ENCODE measurements at places on chromosomes 4 and X. TPM values are rescaled to one million over a fixed set of nuclear protein-coding genes. Genes with fewer than 3 reads are reported as not detected.

DNA sequence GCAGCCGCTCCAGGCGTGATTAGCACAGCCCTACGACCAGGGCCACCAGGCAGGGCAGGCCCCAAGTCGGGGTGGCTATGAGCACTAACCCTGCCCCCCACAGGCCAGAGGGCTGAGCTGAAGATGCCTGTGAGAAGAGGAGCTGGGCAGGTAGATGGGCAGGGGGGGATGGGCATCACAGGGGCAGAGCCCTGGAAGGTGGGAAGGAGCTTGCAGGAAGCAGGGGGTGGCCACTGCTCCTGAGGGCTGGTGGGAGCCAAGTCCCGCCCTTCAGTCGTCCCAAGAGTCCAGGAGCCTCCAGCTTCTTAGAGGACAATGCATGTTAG lies 7.3 kb upstream of the MXD4 start:
- H3K27ac ChIP-seq = no peak overlapping the region
- no peaks in the 10 kb centered on the region for H3K4me1 ChIP-seq
- no peaks in the 10 kb centered on the region for H3K36me3 ChIP-seq
- DNase-seq = no peak

- H3K36me3 ChIP-seq = no peaks in the 10 kb centered on the region
- no peak for DNase-seq
Measured at GRCh38 chr4:55184600-55185523, 59.5 kb upstream of the KDR start.

DNA sequence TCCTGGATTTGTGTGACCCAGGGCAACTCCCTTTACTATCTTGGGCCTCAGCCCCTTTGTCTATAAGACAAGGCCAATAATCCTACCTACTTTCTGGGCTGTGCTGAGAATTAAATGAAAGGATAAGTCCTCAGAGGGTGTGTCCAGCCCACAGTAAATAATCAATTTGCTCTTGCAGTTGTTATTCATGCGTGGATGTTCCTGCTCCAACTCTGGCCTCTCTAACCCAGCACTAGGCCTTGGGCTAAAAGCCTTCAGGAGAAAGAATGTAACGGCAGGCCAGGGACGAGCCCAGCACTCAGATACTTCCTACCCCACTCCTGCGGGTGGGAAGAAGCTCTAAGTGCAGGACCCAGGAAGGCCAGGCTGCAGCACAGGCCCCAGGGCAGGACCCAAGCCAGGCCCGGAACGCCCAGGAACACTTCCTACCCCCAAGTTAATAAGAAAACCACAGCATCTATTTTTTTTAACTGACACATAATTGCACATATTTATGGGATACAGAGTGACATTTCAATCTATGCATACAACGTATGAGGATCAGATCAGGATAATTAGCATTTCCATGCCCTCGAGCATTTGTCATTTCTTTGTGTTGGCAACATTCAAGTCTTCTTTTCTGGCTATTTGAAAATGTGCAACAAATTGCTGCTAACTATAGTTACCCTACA lies 179.6 kb upstream of the RBPJ start:
- H3K27me3 ChIP-seq = peaks cover 7% of the 10 kb centered on the region
- peaks cover 4% of the 10 kb centered on the region for H3K36me3 ChIP-seq
- H3K27ac ChIP-seq = no peak overlapping the region
- peaks cover 6% of the 10 kb centered on the region for H3K4me1 ChIP-seq
- no peak overlapping the region for H3K4me3 ChIP-seq
- no peak for DNase-seq

DNA sequence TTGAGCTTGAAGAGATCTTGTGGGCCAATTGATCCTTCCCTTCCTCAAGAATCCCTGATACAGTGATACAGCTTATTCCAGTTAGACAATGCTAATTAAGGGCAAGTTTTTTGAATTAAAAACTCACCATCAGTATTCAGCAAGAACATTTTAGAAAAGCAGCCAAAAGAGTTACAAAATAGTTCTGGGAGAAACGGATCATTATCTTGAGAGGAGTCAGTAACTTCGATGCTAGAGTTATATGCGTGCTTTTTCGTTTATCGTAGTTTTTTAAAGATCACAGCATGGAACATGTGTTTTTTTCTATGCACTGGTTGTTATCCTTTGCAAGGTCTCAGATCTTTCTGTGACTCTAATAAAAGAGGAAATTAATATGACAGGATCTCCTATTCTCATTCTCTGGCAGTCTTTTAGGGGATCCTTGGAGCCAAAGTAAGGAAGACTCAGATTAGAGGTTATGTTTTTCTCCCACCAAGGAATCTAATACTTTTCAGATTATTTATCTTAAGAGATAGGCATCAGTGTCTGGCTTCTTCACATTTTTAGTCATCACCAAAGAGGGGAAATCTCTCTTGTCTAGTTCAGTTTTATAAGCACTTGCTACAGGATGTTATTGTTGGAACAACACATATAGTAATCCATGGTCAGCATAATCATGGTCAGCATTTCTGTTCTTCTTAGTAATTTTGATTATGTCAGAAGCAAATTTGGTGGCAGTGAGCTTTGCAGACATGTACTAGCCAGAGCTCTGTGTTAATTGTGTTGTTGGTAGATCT lies 109.7 kb downstream of the PDLIM5 start:
- H3K4me3 ChIP-seq = no peak overlapping the region
- DNase-seq = no peak
- no peaks in the 10 kb centered on the region for H3K4me1 ChIP-seq
- H3K27ac ChIP-seq = no peak overlapping the region
- peaks cover 4% of the 10 kb centered on the region for H3K36me3 ChIP-seq

FRMD7 gene
- not detected for total RNA-seq

RS1 gene
- total RNA-seq = not detected

DNA sequence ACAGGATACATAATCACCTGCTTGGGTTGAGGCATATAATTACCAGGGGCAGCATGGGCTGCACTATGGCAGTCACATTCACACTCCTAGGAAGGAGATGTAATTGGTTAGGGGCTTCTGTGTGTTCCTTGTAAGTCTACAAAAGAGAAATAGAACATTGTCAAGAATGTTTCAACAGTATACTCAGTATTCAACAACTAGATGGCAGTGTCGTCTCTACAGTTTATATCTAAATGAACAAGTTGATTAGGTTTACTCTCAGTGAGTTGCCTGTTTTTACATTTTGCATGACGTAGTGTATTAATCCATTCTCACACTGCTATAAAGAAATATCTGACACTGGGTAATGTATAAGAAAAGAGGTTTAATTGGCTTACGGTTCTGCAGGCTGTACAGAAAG lies 50.5 kb upstream of the RAB33B start:
- H3K4me3 ChIP-seq = no peak overlapping the region
- peaks cover 20% of the 10 kb centered on the region for H3K36me3 ChIP-seq
- no peak overlapping the region for H3K27ac ChIP-seq
- no peak for DNase-seq
- H3K27me3 ChIP-seq = no peaks in the 10 kb centered on the region

DNA sequence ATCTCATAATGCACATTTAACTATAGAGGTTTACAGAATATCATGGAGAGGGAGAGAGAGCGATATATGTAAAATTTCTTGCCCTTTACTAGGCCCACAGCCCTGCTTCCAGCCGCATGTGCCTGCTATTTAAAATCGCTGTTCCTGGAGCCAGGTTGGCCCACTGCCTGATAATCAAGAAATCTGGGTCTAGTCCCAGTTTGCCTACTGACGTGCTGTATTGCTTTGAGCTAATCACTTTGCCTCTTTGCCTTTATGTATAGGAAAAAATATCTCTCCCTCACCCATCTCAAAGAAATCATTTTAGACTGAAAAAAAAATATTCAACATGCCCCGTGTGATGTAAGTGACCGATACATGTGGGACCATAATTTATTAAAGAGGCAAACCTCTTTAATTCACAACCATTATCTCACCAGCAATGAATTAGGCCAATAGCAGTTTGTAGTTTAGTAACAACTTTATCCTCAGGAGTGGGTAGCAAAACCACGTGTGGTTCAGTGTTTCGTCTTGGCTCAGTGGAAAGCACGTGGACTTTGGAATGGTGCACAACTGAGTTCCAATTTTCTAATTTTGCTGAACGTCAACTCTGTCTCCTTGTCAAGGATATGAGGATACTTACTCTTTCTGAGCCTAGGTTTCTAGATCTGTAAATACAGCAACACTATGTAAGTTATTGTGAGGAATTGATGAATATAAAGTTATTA lies 62.6 kb downstream of the GRXCR1 start:
- no peak for DNase-seq
- no peak overlapping the region for H3K4me3 ChIP-seq
- no peaks in the 10 kb centered on the region for H3K27me3 ChIP-seq
- no peaks in the 10 kb centered on the region for H3K4me1 ChIP-seq

CENPE gene
- total RNA-seq = 44.7 TPM

- no peak for DNase-seq
- H3K4me1 ChIP-seq = no peaks in the 10 kb centered on the region
- H3K36me3 ChIP-seq = no peaks in the 10 kb centered on the region
- H3K27me3 ChIP-seq = no peaks in the 10 kb centered on the region
- no peak overlapping the region for H3K27ac ChIP-seq
- H3K4me3 ChIP-seq = no peak overlapping the region
Measured at GRCh38 chr4:72714482-72715279, 145.7 kb upstream of the ADAMTS3 start.

DNA sequence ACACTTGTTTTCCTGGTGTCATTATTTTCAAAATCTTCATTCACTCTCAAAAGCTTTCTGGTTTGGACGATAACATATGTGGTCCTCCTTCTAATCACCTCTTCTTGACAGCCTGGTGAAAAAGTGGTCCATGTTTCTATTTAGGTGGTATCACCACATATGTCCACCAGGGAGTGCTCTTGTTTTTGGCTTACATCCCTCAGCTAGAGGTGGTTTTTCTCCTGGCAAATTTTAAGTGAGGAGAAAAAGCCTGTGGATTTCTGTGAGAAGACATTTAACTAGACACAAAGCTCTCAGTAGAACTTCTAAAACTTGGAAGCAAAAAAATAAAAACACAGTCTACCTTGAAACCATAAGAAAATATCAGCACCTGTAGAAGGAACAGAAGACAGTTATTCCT lies 58.0 kb upstream of the FRMPD4 start:
- DNase-seq = no peak
- no peaks in the 10 kb centered on the region for H3K36me3 ChIP-seq
- no peak overlapping the region for H3K4me3 ChIP-seq
- no peaks in the 10 kb centered on the region for H3K27me3 ChIP-seq

RXFP1 gene
- total RNA-seq = not detected

- H3K4me3 ChIP-seq = no peak overlapping the region
- no peak for DNase-seq
- H3K27ac ChIP-seq = no peak overlapping the region
- peaks cover 10% of the 10 kb centered on the region for H3K4me1 ChIP-seq
- no peaks in the 10 kb centered on the region for H3K36me3 ChIP-seq
Measured at GRCh38 chrX:20372533-20372932, 105.8 kb upstream of the RPS6KA3 start.

- no peaks in the 10 kb centered on the region for H3K27me3 ChIP-seq
- no peak overlapping the region for H3K27ac ChIP-seq
- no peak overlapping the region for H3K4me3 ChIP-seq
- DNase-seq = no peak
- H3K4me1 ChIP-seq = peaks cover 4% of the 10 kb centered on the region
Measured at GRCh38 chrX:24515447-24515846, 50.4 kb downstream of the PDK3 start.

CENPC gene
- total RNA-seq = 50.0 TPM

SMAD1 gene
- 0.25 TPM for total RNA-seq

GRCh38 chr4:7157666-7158065 lies 34.7 kb upstream of the SORCS2 start:
- peaks cover 3% of the 10 kb centered on the region for H3K4me1 ChIP-seq
- peaks cover 41% of the 10 kb centered on the region for H3K27me3 ChIP-seq
- H3K27ac ChIP-seq = no peak overlapping the region
- no peak overlapping the region for H3K4me3 ChIP-seq

Data from activated naive CD8-positive, alpha-beta T cell treated with anti-CD3 and anti-CD28 coated beads, Interleukin-2, amount 10 ng/mL, durations not matched to agents 7 days and 5 days (primary cell).